ENCODE measurements at places on chromosomes 4 and X. TPM values are rescaled to one million over a fixed set of nuclear protein-coding genes. Genes with fewer than 3 reads are reported as not detected.

The MTMR8 gene
- 4.1 TPM for total RNA-seq

The SASH3 gene
- 129 TPM for total RNA-seq

GRCh38 chr4:128907981-128908380, 98.5 kb downstream of the JADE1 start:
- no peak for DNase-seq

- DNase-seq = no peak
These were observed 180.5 kb downstream of the KLHL13 start for GRCh38 chrX:117936118-117936517.

- no peak for DNase-seq
These were observed 66.2 kb upstream of the PGRMC2 start for GRCh38 chr4:128353791-128354190.

DNA sequence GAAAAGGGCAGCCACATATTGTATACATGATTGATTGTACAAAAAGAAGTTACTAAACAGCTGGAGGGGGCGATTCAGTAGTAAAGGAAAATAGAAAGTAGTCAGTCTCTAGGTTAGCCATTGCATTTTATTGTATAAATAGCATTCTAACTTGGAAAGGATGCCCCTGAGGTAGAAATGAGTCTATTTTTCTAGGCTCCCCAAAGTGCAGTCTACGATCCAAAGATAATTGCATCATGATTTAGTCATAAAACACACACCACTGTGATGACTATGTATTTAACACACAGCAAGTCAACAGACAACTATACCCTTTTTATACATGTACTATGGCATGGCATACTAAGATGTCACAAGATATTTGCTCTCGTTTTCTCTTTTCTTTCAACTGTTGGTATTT, 204.9 kb downstream of the APBB2 start:
- no peak for DNase-seq

DNA sequence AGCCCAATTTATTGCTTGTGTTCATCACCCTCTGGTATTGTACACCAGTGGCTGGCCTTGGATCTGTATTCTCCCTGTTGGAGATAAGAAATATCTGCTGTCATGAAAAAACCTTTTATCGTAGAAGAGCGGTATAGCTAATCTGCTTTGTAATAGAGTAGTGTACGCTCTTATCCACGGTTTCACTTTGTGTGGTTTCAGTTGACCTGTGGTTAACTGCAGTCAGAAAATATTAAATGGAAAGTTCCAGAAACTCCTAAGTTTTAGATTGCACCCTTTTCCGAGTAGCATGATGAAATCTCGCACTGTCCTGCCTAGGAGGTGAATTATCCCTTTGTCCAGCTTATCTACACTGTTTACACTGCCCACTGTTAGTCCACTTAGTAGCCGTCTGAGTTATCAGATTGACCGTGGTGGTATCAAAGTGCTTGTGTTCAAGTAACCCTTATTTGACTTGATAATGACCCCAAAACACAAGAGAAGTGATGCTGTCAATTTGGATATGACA, 42.4 kb downstream of the KDM6A start:
- no peak for DNase-seq

The IL1RAPL1 gene
- not detected for total RNA-seq

GRCh38 chrX:14584548-14584947, 55.2 kb downstream of the GLRA2 start:
- no peak for DNase-seq

DNA sequence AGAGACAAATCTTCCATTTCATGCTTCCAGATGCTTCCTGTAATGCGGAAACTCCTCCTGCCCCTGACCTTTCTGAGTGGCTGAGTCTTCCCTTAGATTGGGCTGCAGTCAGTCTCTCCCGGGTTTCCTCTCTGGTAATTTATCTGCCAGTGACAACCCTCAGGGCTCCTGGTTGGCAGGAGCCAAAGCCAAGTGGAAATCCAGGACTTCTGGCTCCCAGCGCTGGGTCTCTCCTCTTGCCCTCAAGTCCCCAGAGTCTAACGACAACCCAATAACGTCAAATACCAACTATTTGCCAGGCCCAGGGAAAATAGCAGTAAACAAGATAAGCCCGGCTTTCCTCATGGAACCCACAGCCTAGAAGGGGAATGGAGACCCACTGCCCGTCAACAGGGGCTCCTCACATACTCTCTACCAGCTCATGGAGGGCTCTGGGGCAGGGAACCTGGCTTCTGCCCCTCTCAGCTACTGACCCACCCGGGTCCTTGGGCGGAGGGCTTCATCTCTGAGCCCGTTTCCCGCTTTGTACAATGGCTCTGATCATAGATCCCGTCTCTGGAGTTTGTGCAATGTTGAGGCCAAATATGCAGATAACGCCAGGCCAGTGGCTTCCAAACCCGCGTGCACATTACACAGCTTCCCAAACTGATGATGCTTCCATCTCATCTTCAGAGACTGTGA, 1.1 kb upstream of the TBC1D14 start:
- DNase-seq = no peak

DNA sequence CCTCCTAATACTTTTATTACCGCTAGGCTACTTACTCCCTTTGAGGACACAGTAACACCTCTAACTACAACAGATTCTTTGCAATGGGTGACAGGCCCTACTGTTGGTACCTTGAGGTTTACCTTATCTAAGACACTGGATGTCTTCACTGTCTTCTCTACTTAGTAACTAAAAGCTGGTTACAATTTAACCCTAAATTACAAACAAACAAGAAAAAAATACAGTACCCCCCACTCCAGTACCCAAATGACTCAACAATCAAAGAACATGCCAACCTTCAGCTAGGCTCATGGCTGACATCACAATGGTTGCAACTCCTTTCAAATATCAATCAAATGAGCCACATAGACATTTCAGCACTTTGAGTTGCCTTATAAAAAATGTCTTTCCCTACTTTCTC, 198.0 kb downstream of the GUCY2F start:
- no peak for DNase-seq

The DUX4 gene
- not detected for total RNA-seq

The RENBP gene
- 12.8 TPM for total RNA-seq

DNA sequence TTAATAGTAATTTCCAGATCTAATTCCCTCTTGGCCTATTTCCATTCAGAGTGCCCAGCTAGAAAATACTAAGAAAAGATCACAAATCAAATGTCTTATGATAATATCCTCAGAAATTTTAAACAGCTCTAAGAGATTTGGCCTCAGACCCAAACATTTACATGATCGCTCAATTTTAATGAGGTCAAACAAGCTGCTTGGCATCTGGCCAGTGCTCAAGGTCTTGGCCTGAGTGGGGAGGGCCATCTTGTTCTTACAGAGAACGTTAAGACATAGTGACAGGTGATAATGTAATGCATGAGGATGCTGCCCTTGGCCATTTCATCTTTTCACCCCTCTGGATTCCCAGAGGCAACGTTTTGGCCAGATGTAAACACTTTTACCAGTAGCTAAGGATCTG, 159.2 kb upstream of the SLC7A11 start:
- no peak for DNase-seq

DNA sequence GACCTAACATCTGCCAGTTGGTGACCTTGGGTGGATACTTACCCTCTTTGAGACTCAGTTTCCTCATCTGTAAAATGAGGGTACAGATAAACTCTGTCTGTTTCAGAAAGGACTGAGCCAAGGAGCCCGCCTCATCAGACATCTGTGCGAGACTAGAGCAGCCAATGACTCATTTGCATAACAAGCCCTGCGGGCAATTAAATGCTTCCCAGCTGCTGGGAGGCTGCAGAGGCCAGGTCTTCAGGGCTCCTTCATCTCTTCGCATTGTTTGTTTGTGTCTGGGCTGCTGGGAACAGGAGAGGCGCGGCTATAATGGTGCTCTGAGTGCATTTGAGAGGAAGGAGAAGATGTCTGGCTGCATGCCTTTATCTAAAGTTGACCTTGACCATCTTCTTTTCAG, 85.0 kb downstream of the ADRA2C start:
- DNase-seq = no peak

- no peak for DNase-seq
These were observed 534 bp downstream of the MSX1 start for GRCh38 chr4:4859799-4860599.

DNA sequence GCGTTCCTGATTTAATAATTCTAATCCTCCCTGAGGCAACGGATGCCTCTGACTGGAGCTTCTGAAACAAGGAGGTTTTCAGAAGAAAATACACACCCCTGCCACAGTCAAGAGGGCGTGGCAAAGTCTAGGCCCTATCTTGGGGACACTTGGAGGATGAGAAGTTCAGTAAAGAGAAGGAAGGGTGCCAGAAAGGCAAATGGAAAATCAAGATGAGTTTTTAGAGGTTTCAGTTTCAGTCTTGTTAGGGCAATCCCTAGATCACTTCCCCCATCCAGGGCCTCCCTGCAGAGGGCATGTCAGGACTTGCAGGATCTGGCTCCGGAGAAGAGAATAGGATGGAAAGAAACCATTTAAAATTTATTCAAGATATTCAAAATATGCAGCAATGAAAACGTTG, 28.5 kb upstream of the FGF2 start:
- DNase-seq = no peak

GRCh38 chrX:129577877-129578276, 37.8 kb downstream of the OCRL start:
- DNase-seq = no peak

GRCh38 chr4:87092389-87093141, 127.9 kb downstream of the KLHL8 start:
- DNase-seq = no peak

The RBM46 gene
- total RNA-seq = not detected

The AMBN gene
- total RNA-seq = not detected

DNA sequence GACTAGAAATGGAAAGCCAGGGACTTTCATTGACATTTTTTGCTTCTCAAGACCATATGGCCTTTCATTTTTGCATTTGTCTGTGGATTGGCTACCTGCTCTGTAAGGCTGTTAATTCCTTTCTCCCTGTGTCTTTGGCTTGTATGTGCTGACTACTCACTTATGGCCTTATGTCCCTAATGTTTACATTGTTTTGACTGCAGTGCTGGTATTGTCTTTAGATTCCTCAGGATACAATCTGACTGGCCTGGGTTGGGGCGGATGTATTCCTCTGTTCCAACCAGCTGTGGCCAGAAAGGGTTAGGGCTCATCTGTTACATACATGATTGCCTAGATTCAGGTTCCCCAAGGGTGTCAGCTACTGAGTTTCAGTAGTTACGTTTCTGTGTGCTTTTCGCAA, 108.1 kb downstream of the RAPGEF2 start:
- no peak for DNase-seq

- DNase-seq = no peak
These were observed 14.5 kb downstream of the L1CAM start for GRCh38 chrX:153871451-153871850.

DNA sequence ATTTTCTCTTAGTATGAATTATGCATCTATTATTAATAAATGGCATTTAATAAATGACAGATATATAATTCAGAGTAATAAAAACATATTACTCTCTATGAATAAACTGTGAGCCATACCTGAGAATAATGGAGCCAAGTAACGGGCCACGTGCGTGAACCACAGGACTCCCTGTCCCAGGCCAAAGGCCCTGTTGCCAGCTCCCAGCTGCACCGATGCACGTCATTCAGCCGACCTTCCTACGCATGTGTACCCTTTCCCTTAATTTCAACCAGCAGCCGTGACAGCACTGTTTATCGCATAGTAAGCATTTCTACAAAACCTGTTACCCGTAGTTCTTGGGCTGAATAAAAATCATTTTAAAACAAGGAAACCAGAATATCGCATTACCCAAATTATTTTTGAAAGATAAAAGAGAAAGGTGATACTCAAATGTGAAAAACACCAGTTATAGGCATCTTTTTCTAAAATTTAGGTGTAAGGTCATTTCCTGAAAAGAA, 827.2 kb upstream of the FRG1 start:
- DNase-seq = no peak

The RGN gene
- not detected for total RNA-seq

DNA sequence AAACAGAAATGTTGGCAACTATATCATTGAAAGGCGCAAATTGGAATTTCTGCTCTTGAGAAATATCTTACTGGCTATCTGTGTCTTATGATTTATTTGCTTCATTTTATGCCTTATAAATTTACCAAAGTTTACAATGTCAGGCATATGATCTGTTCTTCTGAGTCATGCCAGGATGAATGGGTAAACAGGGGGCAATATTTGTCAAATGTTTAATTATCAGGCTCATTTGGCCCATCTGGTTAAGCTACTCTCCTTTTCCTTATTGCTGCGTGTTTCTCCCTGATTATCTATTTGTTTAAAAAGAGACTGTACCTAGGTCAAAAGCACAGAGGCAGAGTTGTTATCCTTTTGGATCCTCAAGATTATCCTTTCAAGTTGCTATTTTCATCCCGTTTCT, 903.8 kb upstream of the PCDH10 start:
- no peak for DNase-seq

DNA sequence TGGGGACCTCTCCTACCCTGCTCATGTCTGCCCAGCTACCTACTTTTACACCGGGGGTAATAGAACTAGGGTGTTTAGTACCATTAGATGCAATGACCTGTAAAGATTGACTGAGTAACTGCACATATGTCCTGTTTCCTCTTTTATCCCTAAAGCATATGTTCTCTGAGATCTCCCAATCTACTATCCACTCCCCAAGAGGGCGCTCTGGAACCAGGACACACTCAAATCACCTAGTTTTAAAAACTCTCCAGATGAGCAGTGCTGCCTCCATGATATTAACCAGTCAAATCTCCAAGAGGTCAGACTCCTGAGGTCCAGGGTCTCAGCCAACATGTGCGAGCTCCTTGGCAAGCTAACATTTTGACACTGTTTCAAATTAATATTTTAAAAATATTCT, 87.0 kb upstream of the TSPAN5 start:
- no peak for DNase-seq

GRCh38 chr4:153618833-153619232, 65.2 kb upstream of the TLR2 start:
- no peak for DNase-seq

DNA sequence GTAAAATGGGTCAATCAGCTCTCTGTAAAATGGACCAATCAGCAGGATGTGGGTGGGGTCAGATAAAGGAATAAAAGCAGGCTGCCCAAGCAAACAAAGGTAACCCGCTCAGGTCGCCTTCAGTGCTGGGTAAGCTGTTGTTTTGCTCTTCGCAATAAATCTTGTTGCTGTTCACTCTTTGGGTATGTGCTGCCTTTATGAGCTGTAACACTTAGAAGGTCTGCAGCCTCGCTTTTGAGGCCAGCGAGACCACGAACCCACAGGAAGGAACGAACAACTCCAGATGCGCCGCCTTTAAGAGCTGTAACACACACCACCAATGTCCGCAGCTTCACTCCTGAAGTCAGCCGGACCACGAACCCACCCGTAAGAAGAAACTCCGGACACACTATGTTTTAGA, 11.5 kb upstream of the CAMK2D start:
- DNase-seq = no peak

The CTAG2 gene
- not detected for total RNA-seq

The ZNF185 gene
- total RNA-seq = 0.54 TPM

DNA sequence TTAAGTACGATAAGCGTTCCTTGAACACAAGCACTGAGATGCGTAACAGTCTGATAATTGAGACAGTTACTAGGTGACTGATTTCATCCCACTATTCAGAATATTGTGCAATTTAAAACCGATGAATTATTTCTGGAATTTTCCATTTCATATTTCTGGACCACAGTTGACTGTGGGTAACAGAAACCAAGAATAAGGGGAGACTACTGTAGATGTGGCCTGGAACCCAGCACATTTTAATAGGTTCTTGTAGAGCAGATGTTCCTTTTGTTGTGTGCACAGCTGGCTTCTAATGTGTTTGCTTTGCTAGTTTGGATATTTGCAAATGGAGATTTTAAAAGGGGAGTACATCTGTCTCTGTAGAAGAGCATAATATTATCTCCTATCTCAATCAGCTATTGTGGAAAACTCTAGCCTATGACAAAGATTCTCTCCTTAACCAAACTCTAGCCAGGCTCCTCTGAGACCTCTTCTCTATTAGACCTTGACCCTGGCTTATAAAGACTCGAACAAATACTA, 16.4 kb downstream of the NAAA start:
- no peak for DNase-seq

The TEC gene
- total RNA-seq = 1.3 TPM
